Esophagus muscularis mucosa (tissue), 4 donors: ENCODE measurements at places on chromosomes 3 and 15. TPM values are rescaled to one million over a fixed set of nuclear protein-coding genes. Genes with fewer than 3 reads are reported as not detected.

GRCh38 chr3:2303566-2303965, 204.9 kb downstream of the CNTN4 start:
- no peaks in the 10 kb centered on the region for H3K27me3 ChIP-seq
- no peak overlapping the region for H3K27ac ChIP-seq
- H3K4me1 ChIP-seq: no peaks in the 10 kb centered on the region
- no peaks in the 10 kb centered on the region for H3K36me3 ChIP-seq
- no peak for DNase-seq

- H3K36me3 ChIP-seq: no peaks in the 10 kb centered on the region
- no peak overlapping the region for H3K4me3 ChIP-seq
- H3K27me3 ChIP-seq: no peaks in the 10 kb centered on the region
- H3K27ac ChIP-seq: no peak overlapping the region
- H3K4me1 ChIP-seq: peaks cover 10% of the 10 kb centered on the region
These were observed 36.8 kb upstream of the SEC13 start for GRCh38 chr3:10357592-10358308.

GRCh38 chr3:169695031-169695430, 31.5 kb upstream of the MECOM start:
- H3K36me3 ChIP-seq: no peaks in the 10 kb centered on the region
- DNase-seq: no peak
- H3K4me1 ChIP-seq: peaks cover 26% of the 10 kb centered on the region
- no peak overlapping the region for H3K4me3 ChIP-seq
- no peak overlapping the region for H3K27ac ChIP-seq

DNA sequence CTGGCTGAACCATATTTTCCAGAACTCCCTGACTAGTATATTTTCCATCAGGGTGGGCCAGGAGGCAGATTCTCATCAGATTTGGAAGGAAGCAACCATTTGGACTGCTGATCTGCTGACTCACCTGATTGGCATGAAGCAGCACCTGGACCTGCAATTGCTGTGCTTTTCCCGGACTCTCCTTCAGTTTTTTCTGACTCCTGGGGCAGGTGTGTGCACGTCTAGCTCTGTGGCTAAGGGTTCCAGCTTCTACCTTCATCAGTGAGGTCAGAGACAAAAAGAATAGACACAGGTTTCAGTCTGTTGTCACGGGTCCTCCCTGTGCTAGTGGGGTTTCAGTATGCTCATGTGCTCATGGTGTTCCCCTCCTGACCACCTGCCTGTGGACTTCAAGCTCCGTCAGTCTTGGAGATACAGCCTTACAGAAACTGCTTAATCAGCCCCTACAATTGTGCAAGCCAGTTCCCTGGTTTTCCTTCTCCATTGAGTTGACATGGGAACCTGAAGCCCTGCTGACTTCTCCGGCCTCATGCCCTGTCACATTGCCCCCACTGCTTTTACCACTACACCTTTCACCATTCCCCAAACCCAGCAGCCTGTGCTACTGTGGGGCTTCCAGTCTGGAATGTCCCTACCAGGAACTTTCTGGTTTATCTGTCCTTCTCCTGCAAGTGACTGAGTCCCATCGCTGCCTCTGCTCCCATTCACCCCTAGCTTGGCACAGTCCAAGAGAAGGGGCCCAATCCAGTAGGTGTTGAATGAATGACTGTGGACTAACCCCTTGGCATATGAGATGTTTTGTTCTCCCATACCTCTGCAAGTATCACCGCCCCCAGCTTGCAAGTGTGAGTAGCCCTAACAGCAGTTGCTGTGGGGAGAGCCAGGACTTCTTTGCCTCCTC, 31.7 kb downstream of the HMCES start:
- H3K36me3 ChIP-seq: peaks cover 2% of the 10 kb centered on the region
- H3K27me3 ChIP-seq: no peaks in the 10 kb centered on the region
- no peak overlapping the region for H3K4me3 ChIP-seq
- DNase-seq: no peak
- no peak overlapping the region for H3K27ac ChIP-seq

DNA sequence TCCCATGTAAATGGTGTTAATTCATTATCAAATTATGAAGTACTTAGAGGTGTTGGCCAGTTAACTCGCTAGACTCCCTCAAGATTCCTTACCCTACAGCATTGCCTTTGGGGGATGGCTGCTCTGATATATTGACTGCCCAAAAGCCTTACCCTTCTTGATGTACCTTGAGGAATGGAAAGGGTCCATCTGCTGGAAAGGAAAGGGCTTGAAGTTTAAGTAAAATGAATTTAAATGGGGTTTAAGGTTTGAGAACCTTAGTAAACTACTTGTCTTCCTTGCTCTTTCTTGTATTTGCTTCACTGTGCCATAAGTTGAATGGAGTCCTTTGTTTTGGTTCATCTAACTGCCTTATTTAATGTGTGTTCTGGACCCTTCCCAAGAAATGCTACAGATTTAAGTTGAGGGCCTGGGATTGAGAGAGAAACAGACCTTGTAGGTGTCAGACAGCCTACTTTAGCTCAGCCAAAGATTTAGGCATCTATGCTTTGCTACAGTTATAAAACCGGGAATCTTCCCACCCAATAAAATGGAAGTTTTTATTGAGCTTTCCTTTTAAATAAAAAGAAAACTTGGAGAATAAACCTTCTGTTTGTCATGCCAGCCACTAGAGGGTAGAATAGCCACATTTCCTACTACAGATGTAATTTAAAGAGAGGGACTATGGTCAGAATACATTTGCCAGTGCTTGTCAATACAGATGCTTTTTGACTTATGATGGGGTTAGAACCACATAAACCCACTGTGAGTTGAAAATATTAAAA, 25.3 kb downstream of the CMSS1 start:
- H3K27ac ChIP-seq: peak overlapping the region; percentile 85
- peaks cover 55% of the 10 kb centered on the region for H3K4me1 ChIP-seq
- no peaks in the 10 kb centered on the region for H3K27me3 ChIP-seq
- no peak for DNase-seq
- no peaks in the 10 kb centered on the region for H3K36me3 ChIP-seq

GRCh38 chr15:100703032-100703578, 100.7 kb downstream of the ASB7 start:
- H3K27me3 ChIP-seq: no peaks in the 10 kb centered on the region
- no peak for DNase-seq
- no peak overlapping the region for H3K27ac ChIP-seq
- H3K4me3 ChIP-seq: no peak overlapping the region
- no peaks in the 10 kb centered on the region for H3K36me3 ChIP-seq

DNA sequence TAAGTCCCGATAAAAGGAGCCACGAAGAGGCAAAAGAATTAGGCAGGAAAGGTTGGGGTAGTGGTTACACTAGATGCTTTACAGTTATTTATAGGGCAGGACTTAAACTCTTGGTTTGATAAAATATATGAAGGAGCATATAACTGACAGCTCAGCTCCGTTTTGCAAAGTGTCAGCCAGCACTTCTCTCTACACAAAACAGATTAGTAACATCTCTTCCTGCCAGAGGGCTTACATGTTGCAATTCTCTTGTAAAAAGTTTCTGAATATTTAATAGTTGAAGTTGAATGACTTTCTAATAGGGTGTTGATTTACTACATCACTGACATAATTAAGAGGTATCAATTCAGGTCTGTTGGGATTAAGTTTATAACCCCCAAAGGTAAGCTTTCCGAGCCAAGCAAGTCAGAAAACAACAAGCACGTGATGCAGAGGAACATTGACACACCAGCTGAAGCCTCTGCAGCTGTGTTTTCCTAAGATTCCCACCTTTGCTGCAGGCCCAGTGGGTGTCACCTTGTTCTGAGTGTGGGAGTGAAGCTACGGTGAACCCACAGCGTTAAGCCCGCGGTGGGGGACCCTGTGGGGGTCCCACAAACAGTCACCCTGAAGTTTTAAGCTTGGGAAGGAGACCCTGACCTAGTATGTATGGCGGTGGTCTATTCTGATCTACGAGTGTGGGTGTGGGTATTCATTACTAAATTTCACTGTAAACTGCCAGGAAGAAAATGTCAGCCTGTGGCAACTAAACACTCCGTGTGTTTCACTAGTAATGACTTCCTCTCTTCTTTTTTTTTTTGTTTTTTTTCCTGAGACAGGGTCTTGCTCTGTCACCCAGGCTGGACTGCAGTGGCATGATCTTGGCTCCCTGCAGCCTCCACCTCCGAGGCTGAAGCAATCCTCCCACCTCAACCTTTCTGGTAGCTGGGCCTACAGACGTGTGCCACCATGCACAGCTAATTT, 22.0 kb upstream of the ATP13A3 start:
- no peak for DNase-seq
- no peaks in the 10 kb centered on the region for H3K4me1 ChIP-seq
- H3K4me3 ChIP-seq: no peak overlapping the region
- H3K27ac ChIP-seq: no peak overlapping the region

GRCh38 chr15:68416158-68416535, 15.8 kb downstream of the ITGA11 start:
- peaks cover 13% of the 10 kb centered on the region for H3K4me1 ChIP-seq
- DNase-seq: peak; percentile 84
- H3K27ac ChIP-seq: peak overlapping the region; percentile 40

DNA sequence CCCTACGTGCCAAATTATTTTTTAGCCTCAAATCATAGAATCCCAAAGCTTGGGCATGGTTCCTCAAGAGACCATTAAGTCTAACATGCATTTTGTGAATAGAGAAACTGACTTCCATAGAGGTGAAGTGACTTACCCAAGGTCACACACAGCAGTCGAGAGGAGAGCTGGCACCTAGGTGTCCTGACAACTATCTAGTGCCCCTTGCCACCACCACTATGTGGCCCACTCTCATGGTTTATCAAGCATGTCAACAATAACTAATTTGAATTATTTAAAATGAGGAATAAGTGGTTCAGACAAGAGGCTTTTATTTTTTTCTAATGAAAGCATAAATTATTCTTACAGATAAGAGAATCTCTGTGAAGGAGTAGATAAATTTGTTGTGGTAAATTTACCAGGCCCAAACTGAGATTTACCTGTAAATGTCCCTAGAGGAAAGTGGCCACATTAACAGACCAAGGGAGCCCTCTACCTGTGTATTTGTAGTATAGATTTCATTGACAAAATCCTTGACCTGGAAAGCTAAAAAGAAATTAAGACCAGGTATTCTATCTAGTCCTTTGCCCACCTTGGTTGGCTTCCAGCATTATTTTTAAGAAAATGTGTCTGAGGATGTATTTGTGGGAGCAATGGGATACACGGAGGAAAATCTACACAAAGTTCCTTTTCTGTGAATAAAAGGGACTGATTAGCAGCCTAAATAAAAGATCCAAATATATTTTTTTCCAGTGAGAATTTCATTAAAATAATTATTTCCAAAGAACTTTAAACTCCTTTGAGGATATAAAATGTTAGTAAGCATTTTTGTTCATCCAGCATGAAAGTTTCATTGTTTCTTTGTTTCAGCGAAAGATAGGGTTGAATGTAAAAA, 49.1 kb downstream of the IQCH start:
- no peak overlapping the region for H3K4me3 ChIP-seq
- no peaks in the 10 kb centered on the region for H3K36me3 ChIP-seq
- no peaks in the 10 kb centered on the region for H3K27me3 ChIP-seq
- DNase-seq: no peak
- H3K4me1 ChIP-seq: no peaks in the 10 kb centered on the region
- H3K27ac ChIP-seq: no peak overlapping the region

DNA sequence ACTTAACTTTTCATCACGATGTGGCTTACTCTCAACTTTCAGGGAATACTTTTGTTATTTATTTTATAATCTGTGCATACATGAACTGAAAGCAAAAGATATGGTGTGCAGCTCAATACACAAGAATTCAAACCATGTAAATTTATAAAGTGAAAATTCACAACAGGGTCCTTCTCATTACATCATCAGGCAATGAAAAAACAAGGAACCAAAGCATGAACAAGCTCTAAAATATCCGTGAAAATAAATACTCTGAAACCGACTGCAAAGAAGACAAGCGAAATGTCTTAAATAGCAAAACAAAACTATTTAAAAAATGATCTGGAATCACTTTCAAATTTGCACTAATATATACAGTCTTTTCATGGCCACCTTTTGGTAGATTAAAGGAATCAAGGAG, 28.9 kb downstream of the GNB5 start:
- no peaks in the 10 kb centered on the region for H3K27me3 ChIP-seq
- H3K27ac ChIP-seq: no peak overlapping the region
- H3K36me3 ChIP-seq: peaks cover 4% of the 10 kb centered on the region
- no peaks in the 10 kb centered on the region for H3K4me1 ChIP-seq
- no peak overlapping the region for H3K4me3 ChIP-seq
- DNase-seq: no peak

DNA sequence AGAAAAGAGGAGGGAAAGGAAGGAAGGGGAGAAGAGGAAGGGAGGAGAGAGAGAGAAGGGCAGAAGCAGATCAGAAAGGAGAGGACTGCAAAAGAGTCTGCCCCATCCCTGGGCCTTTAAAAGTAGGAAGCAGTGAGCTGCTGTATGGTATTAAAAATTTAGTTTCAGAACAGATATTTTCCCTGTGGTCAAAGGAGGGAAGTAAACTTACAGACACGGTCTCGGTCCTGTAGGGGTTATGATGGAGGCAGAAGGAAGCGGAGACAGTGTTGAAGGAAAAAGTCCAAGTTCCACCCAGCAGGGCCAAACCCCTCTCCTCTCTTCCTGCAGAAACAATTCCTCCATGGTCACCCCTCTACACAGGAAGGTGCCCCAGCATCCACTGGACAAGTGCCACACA, 122.0 kb upstream of the PROK2 start:
- H3K4me3 ChIP-seq: no peak overlapping the region
- no peaks in the 10 kb centered on the region for H3K27me3 ChIP-seq
- DNase-seq: no peak
- H3K27ac ChIP-seq: no peak overlapping the region
- no peaks in the 10 kb centered on the region for H3K4me1 ChIP-seq

DNA sequence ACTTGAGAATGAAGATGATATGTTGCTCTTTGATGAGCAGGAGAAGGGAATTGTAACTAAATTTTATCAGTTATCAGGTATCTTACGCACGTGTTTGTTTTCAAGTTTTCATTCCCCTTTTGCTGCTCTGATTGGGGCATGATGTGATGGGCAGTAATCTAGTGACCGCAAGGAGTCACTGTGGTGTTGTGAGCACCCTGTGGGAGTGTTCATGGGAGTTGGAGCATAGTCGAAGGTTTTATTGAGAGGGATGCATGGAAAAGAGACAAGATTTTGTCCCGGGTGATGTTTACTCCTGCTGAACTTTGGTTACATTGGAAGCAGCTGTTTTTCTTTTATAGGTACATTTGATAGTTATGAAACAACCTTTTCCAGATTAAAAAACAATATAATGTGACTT, 2.1 kb downstream of the FAN1 start:
- H3K4me3 ChIP-seq: no peak overlapping the region
- DNase-seq: peak; percentile 17
- peaks cover 29% of the 10 kb centered on the region for H3K36me3 ChIP-seq
- no peak overlapping the region for H3K27ac ChIP-seq
- peaks cover 24% of the 10 kb centered on the region for H3K4me1 ChIP-seq

NTRK3 gene
- total RNA-seq: 1.7 TPM

SSUH2 gene
- 0.32 TPM for total RNA-seq

LMLN gene
- 5.5 TPM for total RNA-seq

SLC12A1 gene
- not detected for total RNA-seq
